ENCODE measurements at places on chromosomes 6 and 20. TPM values are rescaled to one million over a fixed set of nuclear protein-coding genes. Genes with fewer than 3 reads are reported as not detected.

GRCh38 chr6:19477563-19477962 lies 359.6 kb upstream of the ID4 start:
- H3K27ac ChIP-seq: no peak overlapping the region
- no peaks in the 10 kb centered on the region for H3K27me3 ChIP-seq
- H3K4me1 ChIP-seq: no peaks in the 10 kb centered on the region
- no peak overlapping the region for H3K4me3 ChIP-seq

DNA sequence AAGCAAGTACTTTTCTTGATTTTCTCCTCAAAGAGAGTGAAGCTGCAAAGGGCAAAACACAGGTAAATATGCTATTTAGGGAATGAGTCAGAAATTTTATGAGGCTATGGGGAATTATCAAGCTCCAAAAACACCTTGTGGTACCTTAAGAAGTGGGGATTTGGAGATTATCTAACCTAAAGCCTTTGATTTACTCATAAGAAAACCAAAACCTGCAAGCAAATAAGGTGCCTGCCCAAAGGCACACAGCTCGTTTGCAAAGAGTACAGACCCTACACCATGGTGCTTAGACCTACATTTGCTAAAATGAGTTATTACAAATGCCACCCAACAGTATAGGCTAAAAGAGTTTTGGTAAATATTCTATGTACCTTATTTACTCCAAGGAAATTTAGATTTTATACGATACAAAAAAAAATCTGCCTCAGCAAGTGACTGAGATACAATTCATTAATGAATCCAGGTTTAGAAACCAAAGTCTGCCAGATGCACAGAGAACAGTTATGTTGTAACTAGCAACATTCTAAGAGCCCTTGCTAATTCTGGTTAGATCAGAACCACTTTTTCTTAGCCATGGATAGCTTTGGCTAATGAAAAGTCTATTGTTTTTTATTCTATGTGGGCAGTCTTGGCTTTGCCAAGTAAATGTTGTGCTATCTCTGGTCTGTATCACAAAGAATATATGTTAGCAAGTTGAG lies 101.5 kb downstream of the KHDC1L start:
- H3K4me1 ChIP-seq: no peaks in the 10 kb centered on the region
- DNase-seq: no peak
- H3K4me3 ChIP-seq: no peak overlapping the region
- no peaks in the 10 kb centered on the region for H3K36me3 ChIP-seq
- H3K27me3 ChIP-seq: no peaks in the 10 kb centered on the region

Gene BANF2
- not detected for total RNA-seq

Gene RNF182
- 1.5 TPM for total RNA-seq

Gene VSTM2L
- total RNA-seq: 0.33 TPM

GRCh38 chr6:157038610-157039009 lies 261.4 kb downstream of the ARID1B start:
- H3K4me1 ChIP-seq: peaks cover 10% of the 10 kb centered on the region
- no peaks in the 10 kb centered on the region for H3K36me3 ChIP-seq
- no peaks in the 10 kb centered on the region for H3K27me3 ChIP-seq
- DNase-seq: no peak
- H3K27ac ChIP-seq: no peak overlapping the region

Gene IL17F
- not detected for total RNA-seq

- no peaks in the 10 kb centered on the region for H3K36me3 ChIP-seq
- H3K27ac ChIP-seq: no peak overlapping the region
- H3K4me1 ChIP-seq: no peaks in the 10 kb centered on the region
- no peak for DNase-seq
- no peak overlapping the region for H3K4me3 ChIP-seq
- H3K27me3 ChIP-seq: peaks cover 6% of the 10 kb centered on the region
Measured at GRCh38 chr20:61596687-61597330, 344.7 kb downstream of the CDH4 start.

Gene LPA
- total RNA-seq: not detected
